ENCODE measurements at places on chromosomes 11 and 22.
A peak's percentile ranks its signal among the peaks of the same experiment; 100 is the strongest.

- no peak for DNase-seq
Measured at GRCh38 chr22:29012952-29013351, 48.7 kb downstream of the C22orf31 start.

- DNase-seq, result no peak
Measured at GRCh38 chr11:77104727-77105126, 2.1 kb downstream of the OMP start.

- no peak for DNase-seq
Measured at GRCh38 chr11:58027341-58027740, 3.4 kb upstream of the OR6Q1 start.

DNA sequence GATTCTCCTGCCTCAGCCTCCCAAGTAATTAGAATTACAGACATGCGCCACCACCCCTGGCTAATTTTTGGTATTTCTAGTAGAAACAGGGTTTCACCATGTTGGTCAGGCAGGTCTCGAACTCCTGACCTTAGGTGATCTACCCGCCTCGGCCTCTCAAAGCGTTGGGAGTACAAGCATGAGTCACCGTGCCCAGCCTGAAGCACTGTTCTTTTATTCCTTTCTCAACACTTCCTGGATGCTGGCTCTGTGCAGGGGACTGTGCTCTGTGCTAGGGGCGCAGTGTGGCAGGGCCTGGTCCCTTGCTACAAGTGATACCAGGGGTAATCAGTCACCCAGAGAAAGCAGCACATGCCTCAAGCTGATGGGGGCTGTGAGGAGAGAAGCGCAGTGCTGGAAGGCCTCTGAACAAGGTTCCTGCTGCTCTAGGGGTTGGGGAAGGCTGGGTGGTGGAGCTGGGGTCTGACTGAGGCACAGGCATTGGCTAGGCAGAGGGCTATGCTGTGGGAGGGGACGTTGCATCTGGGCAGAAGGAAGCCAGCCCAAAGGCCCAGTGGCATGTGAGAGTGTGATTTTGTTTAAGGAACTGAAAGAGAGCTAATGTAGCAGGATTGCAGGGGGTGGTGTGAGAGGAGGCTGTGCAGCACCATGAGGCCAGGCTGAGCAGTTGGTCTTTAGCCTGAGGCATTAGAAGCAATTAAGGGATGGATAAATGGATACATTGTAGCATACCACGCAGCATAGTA lies 42.5 kb downstream of the CABIN1 start:
- DNase-seq, result no peak

DNA sequence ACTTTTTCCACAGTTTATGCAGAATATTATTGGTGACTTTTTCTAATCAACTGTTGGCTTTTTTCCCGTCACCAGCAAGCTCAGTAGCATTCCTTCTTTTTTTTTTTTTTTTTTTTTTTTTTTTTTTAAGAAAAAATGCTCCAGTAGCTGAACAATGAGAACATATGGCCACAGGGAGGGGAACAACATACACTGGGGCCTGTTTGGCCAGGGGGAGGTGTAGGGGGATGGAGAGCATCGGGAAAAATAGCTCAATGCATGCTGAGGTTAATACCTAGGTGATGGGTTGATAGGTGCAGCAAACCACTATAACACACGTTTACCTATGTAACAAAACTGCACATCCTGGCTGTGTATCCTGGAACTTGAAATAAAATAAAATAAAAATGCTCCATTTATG lies 82.5 kb downstream of the ARHGAP42 start:
- no peak for DNase-seq

- DNase-seq, result no peak
Measured at GRCh38 chr11:61480994-61481335, 27.6 kb upstream of the LRRC10B start.

DNA sequence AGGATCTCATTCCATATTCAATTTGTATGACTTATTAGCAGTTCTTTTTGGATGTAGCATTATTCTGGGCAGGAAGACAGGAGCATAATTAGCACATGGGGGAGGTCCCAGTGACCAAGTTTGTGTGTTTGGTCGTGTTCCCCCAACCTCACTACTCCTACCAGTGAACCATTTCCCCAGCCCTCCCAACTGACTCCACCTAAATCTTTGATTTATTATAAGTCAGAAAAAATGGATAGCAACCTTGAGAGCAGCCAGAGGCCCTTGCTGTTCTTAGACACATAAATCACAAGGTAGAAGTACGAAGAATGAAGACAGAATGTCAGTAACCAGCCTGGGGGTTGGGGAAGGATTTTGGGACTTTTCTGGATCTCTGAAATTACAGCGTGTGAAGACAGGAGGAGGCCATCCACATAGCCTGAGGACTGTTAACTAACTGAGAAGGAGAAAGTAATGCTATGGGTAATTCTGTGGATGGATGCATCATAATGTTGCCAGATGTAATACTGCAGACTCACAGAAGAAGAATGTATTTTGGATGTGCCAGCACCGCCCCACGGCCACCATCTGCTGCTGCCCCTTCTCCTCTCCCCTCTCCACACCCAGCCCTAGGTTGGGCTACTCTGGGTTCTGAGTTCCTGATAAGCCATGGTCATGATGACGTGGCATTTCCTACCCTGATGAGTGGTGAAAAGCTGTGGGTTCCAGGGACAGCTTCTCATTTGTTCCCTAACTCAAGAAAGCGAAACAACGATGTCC lies 124.3 kb upstream of the TTC12 start:
- no peak for DNase-seq

DNA sequence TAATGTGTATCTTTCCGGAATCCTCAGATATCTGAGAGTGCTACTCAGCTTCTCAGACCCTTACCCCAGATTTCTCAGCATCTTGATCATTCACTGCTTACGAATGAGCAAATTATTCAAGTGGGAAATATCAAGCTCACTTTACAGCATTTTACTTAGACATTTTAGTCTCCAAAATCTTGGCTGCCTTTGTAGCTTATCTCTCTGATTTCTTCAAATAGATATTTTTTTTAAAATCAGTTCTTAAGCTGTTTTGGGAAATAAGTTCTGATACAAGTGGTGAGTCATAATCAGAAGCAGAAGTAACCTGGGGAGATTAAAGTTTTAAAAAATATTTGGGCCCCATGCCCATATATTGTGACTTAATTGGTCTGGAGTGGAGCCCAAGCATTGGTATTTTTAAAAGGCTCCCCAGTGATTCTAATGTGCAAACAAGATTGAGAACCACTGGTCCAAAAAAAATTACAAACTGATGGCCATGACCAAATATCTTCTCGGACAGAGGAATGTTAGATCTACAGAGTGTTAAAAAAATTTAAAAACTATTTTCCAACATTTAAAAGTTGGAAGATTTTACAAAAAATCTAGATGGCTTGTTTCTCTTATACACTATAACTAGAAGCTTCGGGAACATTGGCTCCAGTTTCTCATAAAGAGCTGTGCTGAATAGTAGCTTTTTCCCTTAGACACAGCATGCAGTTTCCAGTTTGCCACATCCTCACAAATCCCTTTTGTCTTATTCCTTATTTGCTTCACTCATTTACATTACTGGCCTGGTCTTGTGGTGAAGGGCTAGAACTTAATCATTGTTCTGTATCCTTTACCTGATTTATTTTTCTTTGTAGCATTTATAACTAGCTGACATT lies 87.8 kb upstream of the BMAL1 start:
- DNase-seq, result no peak

DNA sequence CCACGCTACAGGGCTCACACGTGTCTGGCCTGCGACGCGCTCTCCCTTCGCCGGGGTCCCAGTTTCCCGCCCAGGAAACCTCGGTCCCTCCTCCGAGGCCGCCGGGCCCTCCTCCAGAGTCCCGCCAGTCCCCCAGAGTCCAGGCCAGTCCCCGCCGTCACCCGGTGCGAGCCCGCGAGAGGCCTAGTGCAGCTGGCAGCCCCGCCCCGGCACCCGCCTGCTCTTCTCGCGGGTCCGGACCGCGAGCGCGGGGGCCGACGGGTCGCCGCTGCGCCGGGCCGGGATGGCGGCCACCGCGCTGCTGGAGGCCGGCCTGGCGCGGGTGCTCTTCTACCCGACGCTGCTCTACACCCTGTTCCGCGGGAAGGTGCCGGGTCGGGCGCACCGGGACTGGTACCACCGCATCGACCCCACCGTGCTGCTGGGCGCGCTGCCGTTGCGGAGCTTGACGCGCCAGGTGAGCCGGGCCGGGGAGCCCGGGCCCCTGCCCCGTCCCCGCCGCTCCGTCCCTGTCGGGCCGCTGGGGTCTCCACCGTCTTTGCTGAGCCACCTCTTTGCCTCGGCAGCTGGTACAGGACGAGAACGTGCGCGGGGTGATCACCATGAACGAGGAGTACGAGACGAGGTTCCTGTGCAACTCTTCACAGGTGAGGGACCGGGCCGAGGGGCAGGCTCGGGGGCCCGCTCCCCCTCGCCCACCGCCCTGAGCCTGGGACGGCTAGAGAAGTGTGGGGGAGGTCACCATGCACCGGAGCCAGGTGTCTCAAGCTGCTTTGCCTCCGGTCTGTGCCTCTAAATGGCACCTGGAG lies at the start of gene PTPMT1:
PTPMT1 (plus strand) TSS at position 260 of the 809 bp plus-strand sequence; CDS start at position 284, 24 bp downstream.
- peak; percentile 57 for DNase-seq

DNA sequence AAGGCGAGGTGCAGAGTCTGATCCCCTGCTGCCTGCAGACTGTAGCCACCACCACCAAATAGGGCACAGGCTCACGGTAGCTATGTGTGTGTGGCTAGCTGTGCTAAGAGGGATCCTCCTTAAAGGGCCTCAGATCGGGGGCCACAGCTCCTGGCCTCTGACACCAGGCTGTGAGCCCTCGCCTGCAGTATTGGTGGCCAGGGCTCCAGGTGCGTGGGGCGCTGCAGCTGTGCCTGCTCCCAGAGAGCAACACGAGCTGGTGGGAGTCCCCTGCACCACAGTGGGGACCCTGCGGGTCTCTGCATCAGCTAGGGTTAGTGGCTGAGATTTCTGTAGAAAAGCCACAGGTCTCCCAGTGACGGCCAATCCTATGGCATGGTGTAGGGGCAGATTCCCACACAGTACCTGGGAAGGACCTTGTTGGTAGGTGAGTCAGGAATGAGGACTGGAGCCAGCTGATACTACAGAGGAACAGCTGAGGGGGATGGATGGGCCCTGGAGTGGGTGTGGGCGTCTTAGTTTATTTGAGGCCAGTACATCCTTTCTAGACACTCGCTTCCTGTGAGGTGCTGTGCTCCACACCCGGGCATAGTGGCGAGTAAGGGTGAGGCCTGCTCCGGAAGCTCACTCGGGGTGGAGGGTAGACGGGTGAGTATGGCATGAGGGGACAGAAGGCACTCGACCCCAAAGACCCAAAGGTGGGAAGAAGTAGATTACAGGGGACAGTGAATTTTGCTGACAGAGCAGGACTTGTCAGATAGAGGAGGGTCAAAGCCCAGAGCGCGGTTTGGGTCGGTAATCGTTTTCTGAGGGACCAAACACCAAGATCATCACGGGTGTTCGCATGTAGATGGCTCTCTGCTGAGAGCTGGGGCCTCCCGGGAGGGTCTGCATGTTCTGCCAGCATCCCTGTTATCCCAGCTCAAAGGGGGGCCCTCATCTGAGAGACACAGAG lies 212.5 kb downstream of the TBC1D22A start:
- no peak for DNase-seq

- DNase-seq, result no peak
Measured at GRCh38 chr11:62575156-62575555, 1.5 kb upstream of the EEF1G start.

DNA sequence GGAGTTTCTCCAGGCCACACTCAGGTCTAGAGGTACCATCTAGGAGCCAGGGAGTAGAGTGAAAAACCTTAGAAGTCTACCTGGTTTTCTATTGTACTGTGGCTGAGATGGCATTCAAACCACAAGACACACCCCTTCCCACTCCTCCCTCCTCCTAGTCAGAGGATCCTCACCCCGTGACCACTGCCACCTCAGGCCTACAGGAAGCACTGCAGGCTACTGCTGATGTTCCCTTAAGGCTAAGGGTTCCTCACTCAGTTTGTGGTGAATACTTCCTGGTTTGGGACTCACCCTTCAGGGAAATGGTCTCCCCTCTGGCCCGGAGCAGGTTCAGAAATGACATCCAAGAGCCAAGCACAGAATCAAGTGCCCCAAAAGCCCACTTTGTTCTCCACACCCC lies 1293.9 kb downstream of the JRKL start:
- DNase-seq, result no peak

- no peak for DNase-seq
Measured at GRCh38 chr11:102097186-102097585, 13.1 kb upstream of the YAP1 start.

DNA sequence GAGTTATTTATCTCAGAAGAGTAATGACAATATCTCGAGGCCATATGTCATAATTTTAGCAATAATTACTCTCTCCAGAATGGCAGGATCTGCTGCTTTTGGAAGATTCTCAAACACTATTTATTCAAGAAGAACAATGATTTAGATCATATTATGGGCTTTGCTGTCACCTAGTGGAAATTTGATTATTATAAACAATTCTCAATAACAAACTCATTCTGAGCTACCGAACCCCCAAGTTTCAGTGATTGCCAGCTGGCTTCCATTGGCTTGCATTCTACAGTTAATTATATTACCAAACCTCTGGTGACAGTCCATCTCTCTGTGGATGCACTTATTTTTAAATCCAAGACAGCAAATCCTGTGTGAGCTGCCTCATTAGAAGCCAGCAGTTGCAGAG lies 27.9 kb upstream of the SLC36A4 start:
- DNase-seq, result no peak

DNA sequence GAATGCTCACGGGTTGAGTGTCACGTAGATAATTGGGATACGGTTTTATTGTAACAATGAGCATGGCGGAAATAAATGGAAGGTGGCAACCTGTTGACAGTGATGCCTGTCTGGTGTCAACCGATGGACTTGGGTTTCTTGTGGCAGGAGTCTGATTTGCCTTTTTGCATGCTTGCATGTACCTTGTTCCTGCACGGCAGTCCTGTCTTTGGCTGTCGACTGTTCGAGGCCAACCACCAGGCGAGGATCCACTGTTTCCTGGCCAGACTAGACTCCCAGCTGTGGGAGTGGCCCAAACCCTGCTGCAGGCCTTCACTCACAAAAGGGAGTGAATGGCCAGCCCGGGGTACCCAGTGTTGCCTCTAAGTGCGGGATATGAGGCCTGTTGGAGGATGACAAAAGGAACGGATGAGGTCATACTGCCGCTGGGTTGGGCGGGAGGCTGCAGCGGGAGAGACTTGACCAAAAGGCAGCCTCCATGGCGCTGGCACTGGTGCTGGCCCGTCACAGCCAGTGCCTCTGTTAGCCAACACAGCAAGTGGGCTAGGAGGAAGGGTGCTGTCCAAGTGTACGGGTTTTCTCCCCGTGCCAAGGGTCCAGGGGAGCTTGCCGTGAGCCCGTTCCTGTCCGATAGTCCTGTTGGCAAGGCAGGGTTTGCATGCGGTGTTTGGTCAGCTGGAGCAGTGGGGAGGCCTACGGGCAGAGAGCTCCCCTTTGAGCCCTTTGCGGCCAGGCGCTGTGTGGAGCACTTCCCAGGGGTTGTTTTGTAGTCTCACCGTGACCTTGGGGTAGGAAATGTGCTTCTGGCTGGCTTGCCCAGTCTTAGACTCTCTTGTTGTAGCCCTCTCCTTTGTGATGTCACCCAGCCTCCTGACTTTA lies 974 bp downstream of the DGCR8 start:
- no peak for DNase-seq

Measured in effector memory CD8-positive, alpha-beta T cell (primary cell).